ENCODE measurements at places on chromosomes 4 and X.

GRCh38 chr4:87306056-87306455, 16.6 kb downstream of the HSD17B13 start:
- no peak for DNase-seq

- no peak for DNase-seq
Measured at GRCh38 chr4:173508386-173509035, 21.5 kb downstream of the HAND2 start.

- no peak for DNase-seq
Measured at GRCh38 chr4:156609421-156609820, 362.2 kb downstream of the PDGFC start.

DNA sequence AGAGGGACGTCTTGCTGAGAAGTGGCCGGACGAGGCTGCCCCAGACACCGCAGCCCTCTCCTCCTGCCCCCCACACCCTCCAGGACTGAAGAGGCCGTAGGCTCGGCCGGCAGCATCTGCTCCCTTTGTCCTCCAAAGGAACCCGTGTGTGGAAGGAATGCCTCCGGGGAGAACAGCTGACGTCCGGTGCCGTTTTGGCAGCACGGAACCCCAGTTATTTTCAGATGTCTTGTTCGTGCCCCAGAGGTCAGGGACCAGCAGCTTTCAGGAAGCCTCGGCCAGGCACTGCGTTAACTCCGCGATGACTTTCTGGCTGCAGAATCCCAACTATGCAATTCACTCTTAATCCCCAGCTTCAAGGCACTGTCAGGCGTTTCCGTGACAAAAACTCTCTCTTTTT, 10.9 kb upstream of the PPP2R3B start:
- no peak for DNase-seq

DNA sequence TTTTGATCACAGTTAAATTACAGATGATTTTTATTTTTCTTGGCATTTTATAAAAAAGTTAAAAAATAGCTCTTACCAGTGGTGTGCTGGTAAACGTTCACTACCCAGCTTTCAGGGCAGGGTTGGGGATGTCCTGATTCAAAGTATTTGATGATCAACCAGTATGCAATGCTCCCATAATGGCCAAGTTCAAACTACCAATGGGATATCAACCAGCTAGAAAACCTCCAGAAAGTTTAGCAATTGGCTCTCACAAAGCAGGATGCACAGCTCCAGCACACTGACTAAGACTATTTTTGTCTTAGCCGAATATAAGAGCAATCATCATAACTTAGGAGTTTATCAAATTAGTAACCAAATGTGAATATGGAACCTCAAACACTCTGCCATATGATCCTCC, 108.0 kb upstream of the PDE5A start:
- DNase-seq: no peak

GRCh38 chr4:138051157-138051556, 191.0 kb downstream of the SLC7A11 start:
- no peak for DNase-seq

GRCh38 chr4:118772081-118772766, 63.7 kb downstream of the SEC24D start:
- no peak for DNase-seq

DNA sequence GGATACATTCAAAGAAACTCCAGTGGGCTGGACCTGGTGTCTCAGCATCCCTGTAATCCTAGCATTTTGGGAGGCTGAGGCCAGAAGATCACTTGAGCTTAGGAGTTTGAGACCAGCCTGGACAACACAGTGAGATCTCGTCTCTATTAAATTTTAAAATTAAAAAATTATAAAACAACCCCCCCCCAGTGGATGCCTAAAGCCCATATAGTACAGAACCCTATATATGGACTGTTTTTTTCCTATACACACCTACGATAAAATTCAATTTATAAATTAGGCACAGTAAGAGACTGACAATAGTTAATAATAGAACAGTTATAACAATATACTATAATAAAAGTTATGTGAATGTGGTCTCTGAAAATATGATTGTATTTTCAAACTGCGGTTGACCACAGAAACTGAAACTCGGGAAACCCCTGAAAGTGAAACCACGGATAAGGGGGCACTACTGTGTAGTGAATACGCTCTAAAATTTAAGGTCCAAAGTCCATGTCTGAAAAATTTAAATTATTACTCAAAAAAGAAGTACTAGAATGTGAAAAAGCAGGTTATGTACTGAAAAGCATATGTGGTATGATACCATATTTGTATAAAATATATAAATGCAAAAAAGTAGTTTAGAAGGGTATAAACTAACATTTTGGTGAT, 2.0 kb downstream of the SMIM14 start:
- no peak for DNase-seq

DNA sequence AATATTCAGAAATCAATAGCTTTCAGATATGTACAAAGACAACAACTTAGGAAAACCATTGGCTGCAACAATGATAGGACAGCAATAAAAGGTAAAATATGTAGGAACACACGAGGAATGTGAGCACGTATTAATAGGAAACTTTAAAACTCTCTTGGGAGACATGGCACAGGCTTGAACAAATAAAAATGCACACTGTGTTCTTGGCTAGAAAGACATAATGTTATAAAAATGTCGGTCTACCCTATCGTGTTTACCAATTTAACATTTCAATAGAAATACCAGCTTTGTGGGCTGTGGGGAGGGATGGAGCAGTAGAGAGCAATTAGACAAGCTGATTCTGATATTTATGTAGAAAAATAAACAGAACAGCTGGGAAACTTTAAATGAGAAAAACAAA, 69.0 kb upstream of the FAM9B start:
- DNase-seq: no peak

GRCh38 chr4:94567811-94568210, 116.1 kb downstream of the PDLIM5 start:
- no peak for DNase-seq

- no peak for DNase-seq
Measured at GRCh38 chrX:97968376-97969163, 1084.9 kb downstream of the RPA4 start.

- no peak for DNase-seq
Measured at GRCh38 chrX:20378233-20378920, 111.7 kb upstream of the RPS6KA3 start.

GRCh38 chrX:38220415-38221390, at the start of gene SRPX:
TSS of gene SRPX (minus strand) at chrX:38220871. CDS start at chrX:38220792, 79 bp downstream.
- DNase-seq: no peak

- no peak for DNase-seq
Measured at GRCh38 chr4:162011089-162011488, 152.7 kb downstream of the FSTL5 start.

DNA sequence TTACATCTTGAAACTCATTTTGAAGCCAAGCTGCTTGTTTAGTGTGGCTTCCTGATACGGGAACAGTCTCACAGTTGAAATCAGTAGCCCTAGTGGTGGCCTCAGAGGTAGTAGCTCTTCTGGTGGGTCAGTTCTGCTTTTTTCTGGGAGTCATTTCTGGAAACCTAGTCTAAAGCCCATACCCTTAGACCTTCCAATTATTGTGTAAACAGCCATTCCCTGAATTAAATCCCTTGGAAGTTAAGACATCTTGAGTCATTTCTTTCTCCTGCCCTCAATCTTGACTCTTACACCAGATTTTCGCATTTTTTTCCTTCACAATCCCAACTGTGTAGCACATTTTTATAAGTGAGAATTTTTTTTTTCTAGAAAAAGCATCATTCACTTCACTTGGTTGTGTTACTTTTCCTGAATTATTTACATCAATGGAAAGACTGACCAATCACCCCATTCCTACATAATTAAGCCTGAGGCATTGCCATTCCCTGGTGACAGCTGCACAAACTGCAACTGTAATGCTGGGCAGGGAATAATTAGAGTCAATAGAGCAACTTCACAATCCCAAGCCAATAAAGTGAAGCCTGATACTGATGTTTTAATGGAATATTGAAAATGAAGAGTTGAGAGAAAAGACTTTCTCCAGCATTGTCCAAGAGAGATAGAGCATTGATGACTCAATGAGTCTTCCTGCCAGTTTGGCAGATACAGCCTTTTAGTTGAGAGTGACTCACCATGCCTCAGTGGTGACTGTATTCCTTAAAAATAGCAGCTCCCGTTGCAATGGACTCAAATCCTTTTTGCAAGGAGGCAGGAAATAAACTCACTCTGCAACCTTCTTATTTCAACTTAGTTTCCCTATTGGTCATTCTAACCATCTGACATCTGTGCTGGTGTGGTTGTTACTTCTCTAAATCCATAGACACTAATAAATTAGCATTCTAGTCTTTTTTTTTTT, 13.0 kb upstream of the SEPSECS start:
- no peak for DNase-seq
